ENCODE measurements at places on chromosomes 3 and 15. TPM values are rescaled to one million over a fixed set of nuclear protein-coding genes. Genes with fewer than 3 reads are reported as not detected.

Gene STRIT1
- total RNA-seq, result not detected

Gene KIF23
- 68.6 TPM for total RNA-seq

Gene SI
- total RNA-seq, result not detected

Gene FBXW12
- total RNA-seq, result 0.07 TPM

Gene LRRK1
- 3.3 TPM for total RNA-seq

Gene NKIRAS1
- 7.8 TPM for total RNA-seq

Gene EPHA6
- total RNA-seq, result 1.0 TPM

Gene PAQR5
- total RNA-seq, result 3.8 TPM

Gene PLIN1
- not detected for total RNA-seq

Gene GPR149
- not detected for total RNA-seq

Gene IGSF10
- 0.21 TPM for total RNA-seq

Gene PFKFB4
- 11.4 TPM for total RNA-seq

Gene TMC3
- not detected for total RNA-seq

Data from H7 (cell line).